ENCODE measurements at places on chromosomes 16 and 17. TPM values are rescaled to one million over a fixed set of nuclear protein-coding genes. Genes with fewer than 3 reads are reported as not detected.

Gene TPSD1
- total RNA-seq = 0.57 TPM

Gene MFAP4
- 371 TPM for total RNA-seq

Gene PRR29
- 0.29 TPM for total RNA-seq

Gene CLEC19A
- not detected for total RNA-seq

Gene ABCA9
- 33.6 TPM for total RNA-seq

Gene HNF1B
- not detected for total RNA-seq
